ENCODE measurements at places on chromosomes 2 and 18.

DNA sequence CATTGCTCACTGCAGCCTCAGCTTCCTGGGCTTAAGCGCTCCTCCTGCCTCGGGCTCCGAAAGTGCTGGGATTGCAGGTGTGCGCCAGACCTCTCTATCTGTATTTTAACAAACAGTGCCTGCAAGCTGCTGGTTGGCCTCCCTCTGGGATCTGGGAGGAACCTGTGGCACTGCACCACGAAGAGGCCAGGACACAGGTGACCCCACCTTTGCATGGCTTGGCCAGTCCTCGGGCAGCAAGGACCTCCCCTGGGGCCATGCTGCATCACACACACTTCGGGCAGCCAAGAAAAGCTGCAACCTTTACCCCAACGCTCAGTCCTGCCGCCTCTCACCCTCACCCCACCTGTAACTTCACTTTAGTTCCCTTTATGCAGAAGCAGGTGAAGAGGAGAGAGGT is 70.0 kb downstream of the PXDN start:
- DNase-seq, result no peak

DNA sequence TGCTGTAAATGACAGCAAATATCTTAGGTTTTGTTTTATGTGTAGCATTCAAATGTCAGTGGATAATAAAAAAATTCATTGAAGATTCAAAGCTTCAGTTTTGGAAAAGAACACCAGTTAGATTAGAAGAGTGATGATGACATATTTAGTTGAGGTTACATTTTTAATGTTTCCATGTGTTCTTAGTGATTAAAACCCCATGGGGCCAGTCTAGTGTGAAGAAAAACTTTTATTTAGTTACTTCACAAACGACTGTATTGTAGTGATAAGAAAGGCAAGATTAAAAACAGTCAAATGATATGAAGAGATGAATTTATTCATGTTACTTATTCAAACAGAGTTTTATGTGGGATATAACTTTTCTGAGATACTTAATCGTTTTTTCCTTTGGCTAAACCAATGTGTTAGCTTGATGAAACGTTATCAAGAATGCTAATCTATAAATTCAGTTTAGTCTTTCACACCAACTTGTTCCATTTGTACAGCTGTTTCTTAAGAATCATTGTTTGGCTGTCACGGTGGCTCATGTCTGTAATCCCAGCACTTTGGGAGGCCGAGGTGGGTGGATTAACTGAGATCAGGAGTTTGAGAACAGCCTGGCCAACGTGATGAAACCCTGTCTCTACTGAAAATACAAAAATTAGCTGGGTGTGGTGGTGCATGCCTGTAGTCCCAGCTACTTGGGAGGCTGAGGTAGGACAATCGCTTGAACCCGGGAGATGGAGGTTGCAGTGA is 11.6 kb downstream of the BMPR2 start:
- no peak for DNase-seq

- no peak for DNase-seq
These were observed 215.1 kb upstream of the TRIB2 start for GRCh38 chr2:12501469-12502158.

- no peak for DNase-seq
These were observed 239.3 kb downstream of the PRKCE start for GRCh38 chr2:45890819-45891218.

GRCh38 chr18:2547477-2548087 is 23.7 kb downstream of the METTL4 start:
- no peak for DNase-seq
